ENCODE measurements at places on chromosomes 5 and 9.

DNA sequence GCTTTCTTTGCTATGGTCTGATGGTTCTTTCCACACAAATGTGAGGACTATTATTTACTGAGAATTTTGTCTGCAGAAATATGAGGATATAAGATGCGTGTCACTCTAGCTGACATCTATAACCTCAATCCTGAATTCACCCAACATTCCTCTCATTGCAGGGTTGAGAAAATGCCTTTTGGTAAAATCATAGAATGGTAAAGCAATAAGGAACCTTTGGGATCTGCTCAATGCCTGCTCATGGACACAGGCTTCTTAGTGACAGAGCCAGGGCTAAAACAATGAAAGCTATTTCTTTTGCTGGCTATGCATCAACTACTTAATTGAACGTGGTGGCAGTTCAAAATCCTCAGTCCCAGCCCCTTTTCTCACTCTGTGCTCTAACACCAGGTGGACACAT is 199.6 kb downstream of the GAS1 start:
- no peak for DNase-seq

GRCh38 chr9:112502175-112502946 is 15.7 kb downstream of the KIAA1958 start:
- DNase-seq: no peak

GRCh38 chr5:78779771-78780616 is 131.4 kb upstream of the LHFPL2 start:
- no peak for DNase-seq

GRCh38 chr9:132350861-132351315 is 3.9 kb downstream of the SETX start:
- no peak for DNase-seq

DNA sequence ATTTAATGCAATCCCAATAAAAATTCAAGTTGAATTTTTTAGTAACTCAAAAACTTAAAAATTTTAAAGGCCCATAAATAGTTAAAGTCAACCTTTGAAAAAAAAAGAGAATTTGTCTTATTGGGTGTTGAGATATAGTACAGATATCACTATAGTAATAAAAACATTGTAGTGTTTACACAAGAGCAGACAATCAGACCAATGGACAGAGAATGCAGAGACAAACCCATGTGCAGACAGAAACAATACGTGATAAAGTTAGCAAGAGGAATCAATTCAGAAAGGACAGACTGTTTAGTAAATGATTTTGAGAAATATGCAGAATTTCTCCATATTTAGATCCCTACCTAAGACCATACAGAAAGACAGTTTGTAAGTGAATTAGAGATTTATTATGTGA is 33.9 kb downstream of the GOLGA1 start:
- DNase-seq: no peak

DNA sequence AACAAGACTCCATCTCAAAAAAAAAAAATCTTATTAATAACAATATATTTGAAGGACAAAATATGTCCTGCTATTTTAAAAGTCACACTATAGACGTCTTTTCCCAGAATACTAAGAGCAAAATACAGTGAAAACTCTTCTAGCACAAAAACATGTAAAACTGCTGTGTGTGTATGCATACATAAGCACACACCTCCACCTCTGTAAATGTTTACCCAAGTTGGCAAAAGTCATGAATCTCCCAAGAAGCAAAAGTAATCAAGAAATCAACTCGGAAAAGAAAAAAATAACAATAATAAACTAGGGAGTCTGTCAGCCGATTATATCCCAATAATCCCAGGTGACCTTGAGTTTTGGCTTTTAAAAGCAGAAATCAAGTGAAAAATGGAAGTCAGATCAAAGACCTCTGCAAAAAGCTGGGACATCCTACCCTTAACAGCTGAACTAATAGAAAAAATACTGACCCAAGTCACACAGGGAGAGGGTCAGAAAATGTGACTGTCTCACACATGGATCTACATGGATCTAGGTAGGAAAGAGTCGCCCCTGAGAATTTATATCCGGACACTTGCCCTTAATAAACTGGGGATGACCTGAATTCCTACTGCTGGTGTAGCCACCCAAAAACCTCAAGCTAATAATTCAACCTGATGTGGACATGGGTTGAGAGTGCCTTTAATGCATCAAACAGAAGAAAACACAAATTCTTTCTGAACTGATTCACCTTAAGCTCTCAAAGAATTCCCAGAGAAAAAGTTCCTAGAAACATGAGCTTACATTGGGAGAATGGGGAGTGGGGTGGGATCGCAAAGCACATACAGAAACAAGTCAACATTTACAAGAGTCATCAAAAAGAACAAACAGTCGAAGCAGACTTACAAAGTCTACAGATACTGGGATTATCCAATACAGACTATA is 29.9 kb downstream of the LPAR1 start:
- no peak for DNase-seq

DNA sequence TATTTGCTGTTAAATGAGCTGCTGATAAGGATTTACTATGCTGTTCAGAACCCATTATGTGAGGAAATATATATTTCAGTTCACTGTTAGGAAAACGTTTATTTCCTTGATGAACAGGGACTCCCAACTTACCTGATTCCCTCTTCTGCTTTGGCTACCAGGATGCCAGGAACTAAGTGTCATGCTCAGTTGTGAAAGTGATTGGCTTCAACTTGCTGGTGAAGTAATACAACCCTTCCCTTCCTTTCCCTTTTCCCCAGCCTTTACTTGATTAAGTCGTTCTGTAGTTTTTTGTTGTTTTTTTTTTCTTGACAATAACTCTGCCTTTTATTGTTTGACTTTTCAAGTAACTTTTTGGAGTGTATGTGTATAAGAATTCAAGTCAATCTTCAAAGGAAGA is 309.3 kb downstream of the DOCK8 start:
- no peak for DNase-seq

DNA sequence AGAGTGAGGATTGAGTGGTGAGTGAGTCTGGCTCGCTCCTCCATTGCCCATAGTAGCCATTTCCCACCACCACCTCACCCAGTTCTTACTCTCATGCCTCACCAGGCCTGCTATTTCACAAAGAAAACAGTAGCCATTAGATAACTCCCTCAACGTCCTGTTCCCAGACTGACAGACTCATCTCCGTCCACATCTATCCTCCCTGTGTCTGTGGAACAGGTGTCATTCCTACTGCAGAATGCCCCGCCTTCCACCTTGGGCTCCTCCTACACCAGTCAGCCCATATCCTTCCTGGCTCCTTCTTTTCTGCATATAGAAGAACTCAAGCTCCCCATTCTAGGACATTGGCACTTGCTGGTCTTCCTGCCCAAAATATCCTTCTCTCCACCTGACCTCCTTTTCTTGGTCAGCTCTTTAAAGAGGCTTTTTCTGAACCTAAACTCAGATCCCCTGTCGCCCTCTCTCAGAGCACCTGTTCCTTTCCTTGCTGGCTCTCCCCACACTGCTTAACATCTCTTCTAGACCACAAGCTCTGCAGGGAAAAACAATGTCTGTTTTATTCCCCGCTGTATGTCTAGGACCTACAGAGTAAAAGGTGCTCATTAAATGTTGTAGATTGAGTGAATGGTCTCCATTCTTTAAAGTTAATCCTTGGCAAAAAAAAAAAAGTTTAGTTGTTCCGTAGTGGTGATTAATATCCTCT is 3.2 kb downstream of the TNFAIP8 start:
- no peak for DNase-seq

- DNase-seq: no peak
Observed at GRCh38 chr5:161676103-161676502, 9.4 kb upstream of the GABRA6 start.

GRCh38 chr9:96062031-96062430 is 186.5 kb downstream of the ERCC6L2 start:
- DNase-seq: no peak

GRCh38 chr5:80125022-80125961 is 90.1 kb downstream of the THBS4 start:
- DNase-seq: no peak

DNA sequence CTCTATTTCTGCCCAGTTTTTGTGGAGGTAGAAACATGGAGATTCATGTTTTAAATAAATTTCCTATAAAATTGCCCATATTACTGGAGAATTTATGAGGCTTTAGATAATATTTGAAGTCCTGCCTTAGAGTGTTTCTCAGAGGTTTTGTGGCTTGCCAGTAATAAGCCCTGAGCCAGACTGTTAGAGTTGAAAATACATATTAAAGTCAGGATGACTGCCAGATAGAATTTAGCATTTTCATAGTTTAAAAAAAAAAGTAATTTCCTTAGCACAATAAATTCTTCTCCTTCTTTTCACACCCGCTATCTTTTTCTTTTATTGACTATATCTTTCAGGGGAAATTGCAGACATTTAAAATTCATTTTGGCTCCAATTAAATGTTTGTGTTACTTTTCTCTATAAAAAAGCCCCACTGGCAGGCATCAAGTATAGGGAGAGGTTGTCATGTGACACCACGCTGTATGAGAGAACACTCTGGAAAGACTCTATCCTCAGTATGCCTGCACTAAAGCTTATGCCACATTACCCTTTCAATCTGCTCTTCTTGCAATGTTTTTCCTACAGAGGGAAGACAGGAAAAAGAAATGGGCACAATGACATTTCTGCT is 135.2 kb downstream of the MPDZ start:
- DNase-seq: no peak

GRCh38 chr9:135886147-135886981 is 21.0 kb downstream of the CAMSAP1 start:
- no peak for DNase-seq

DNA sequence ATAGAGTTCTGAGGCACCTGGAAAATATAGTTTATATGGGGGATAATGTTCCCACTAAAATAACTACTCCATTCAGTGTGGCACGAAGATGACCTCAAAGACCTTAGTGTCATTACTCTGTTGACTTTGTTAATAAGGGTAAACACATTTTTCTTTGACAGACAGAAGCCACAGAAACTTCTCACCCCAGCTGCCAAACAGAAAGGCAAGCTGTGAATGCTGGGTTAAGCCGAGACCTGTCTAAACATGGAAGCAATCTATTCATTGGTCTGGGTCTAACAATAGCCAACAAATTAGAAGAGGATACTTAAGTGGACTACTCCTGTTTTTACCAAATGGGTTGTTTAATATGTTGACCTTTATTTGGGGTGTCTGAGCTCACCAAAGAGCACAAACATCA is 171.4 kb downstream of the TLE1 start:
- no peak for DNase-seq

DNA sequence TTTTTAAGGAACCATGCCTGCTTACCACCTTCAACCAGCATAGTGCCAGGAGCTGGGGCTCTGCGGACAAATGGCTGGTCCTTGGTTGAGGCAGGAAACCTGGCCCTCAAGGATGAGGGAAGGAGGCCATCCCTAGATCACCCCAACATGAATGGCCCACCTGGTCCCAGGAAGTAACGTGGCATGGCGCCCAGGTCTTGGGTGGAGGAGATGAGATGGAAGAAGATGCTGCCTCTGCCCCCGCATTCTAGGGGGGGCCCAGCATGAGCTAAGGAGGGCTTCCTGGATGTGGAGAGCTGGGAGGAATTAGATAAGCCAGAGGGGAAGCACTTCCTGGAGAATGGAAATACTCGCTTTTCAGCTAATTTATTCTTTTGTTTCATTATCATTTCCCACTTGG is 95.0 kb downstream of the DAB2IP start:
- no peak for DNase-seq

DNA sequence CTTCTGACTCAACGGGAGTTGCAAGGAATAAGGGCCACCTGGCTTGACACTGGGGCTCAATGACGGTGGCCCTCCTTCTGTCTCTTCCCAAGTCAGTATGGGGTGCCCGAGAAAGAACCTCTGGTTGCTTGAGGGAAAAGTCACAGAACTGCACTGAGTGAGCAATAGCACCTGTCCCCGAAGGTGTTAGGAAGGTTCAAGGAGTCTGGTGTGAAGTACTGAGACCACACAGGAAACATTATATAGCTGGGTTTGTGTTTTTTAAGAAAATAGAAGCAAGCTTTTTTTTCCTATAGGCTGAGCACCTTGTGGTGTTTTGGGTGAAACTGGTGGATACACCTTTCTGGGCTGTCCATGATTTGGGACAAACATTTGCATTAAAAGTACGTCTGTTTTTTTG is 62.9 kb downstream of the SPIN1 start:
- no peak for DNase-seq

GRCh38 chr5:112064956-112065355 is 308.0 kb upstream of the NREP start:
- DNase-seq: no peak

DNA sequence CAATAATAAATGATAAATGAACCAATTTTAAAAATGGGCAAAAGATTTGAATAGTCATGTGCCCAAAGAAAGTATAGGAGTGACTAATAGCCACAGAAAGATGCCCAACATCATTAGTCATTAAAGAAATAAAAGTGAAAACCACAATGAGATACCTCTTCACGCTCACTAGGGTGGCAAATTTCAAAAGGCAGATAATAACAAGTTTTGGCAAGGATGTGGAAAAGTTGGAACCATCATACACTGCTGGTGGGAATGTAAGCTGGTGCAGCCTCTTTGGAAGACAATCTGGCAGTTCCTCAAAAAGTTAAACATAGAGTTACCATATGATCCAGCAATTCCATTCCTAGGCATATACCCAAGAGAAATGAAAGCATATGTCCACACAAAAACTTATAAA is 1819.8 kb downstream of the MAT2B start:
- no peak for DNase-seq

All from esophagus muscularis mucosa (tissue), 4 donors.